ENCODE measurements at places on chromosomes 3 and 15.

DNA sequence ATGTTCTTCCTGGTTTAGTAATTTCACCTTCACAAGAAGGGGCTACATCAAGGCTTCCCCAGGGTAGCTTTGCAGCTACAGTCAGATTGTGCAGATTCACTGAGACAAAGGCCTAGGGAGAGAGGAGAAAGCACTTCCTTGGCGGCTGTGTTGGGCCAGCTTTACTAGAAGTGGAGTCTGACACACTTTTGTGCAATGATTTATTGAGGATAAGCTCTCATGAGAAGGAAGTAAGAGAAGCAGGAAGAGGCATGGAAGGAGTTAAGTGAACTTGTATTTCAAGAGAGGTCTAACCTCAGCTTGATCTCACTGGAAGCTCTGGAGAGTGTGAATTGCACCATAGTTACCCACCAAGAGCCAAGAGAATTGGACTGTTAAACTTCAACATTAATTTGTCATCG lies 78.9 kb downstream of the TGFBR2 start:
- no peak for DNase-seq

- DNase-seq = no peak
These were observed 25.7 kb downstream of the HMCES start for GRCh38 chr3:129304146-129304961.

GRCh38 chr15:65083262-65083701 lies 6.7 kb downstream of the KBTBD13 start:
- DNase-seq = peak; percentile 46

GRCh38 chr3:169841171-169841570 lies 28.5 kb upstream of the LRRC34 start:
- no peak for DNase-seq

DNA sequence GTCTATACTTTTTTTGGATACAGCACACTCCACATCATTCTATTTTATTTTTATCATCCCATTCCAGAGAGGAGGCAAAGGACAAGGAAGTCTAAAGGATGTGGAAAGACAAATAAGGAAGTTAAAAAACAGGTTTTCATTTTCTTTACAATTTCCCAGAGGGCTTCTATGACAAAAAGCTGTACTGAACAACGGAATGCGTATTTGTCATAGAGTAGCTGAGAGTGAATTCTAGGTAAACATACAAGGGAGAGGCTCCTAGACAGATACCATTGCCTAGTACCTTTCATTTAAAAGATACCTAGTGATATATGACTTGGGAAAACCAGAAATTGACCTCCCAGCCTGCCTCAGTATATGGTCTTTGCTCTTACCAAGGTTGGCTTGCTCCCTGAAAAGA lies 341.7 kb downstream of the FHIT start:
- DNase-seq = no peak

- no peak for DNase-seq
These were observed 68.9 kb downstream of the RNF13 start for GRCh38 chr3:149881879-149882278.

- DNase-seq = no peak
These were observed 86.0 kb upstream of the MFGE8 start for GRCh38 chr15:88998980-88999713.

DNA sequence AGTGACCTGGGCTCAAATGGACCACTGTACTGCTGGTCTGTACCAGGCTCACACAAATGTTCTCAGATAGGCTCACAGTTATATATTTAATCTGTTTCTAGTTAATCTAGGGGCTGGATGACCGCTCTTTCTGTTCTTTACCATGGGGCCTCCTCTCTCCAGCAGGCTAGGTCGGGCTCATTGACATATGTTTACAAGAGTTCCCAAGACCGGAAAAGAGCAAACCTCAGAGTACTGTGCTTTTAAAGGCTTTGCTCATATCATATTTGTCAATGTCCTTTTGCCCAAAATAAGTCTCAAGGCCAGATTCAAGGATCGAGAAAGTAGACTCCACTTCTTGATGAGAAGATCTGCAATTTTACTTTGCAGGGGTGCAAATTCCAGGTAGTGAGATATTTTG lies 348.0 kb upstream of the EPHA6 start:
- DNase-seq = no peak

DNA sequence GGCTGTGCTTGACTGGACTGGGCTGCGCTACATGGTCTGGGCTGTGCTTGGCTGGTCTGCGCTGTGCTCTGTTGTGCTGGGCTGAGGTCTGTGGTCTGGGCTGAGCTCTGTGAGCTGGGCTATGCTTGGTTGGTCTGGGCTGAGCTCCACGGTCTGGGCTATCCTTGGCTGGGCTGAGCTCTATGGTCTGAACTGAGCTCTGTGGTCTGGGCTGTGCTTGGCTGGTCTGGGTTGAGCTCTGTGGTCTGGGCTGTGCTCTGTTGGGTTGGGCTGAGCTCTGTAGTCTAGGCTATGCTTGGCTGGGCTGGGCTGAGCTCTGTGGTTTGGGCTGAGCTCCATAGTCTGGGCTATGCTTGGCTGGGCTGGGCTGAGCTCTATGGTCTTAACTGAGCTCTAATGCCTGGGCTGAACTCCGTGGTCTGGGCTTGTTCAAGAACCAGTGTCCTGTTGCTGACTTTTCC lies 92.0 kb downstream of the PLXNA1 start:
- no peak for DNase-seq

DNA sequence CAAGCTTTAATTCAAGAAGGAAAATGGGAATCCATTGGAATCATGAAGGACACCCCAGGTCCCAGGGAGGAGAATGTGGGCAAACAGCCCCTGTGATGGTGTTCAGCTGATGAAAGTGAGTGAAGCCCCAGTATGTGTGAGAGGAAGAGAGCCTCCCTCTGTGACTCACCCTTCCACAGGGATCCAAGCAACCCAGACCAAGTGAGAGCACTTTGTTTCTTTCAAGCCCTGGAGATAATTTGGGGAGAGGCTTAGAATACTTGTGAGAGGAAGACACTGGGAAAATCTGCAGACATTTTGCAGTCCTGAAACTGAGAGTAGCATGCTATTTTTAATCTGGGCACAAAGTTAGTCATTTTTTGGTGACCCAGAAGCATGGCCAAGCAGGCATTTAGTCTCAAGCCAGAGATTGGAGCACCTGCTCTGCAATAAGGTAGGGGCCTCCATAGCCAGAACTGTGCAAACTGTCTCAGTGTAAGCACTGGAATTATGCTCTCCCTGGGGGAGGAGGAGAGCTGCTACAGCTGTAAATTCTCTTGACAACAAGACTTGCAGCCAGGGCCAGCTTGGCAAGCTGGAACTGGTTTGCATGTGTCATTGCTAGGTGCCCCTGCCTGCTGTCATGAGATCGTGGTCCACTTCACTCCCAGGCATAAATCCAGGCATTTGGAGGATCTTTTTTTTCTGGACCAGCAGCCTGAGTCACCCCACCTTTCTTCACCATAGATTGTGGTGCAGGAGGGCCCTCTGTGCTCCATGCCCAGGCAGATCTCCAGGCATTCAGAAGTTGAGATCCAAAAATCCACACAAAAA lies 537.8 kb upstream of the DPPA4 start:
- DNase-seq = no peak

- no peak for DNase-seq
These were observed 104.8 kb upstream of the RAD18 start for GRCh38 chr3:9068051-9068450.

- no peak for DNase-seq
These were observed 88.4 kb downstream of the VGLL4 start for GRCh38 chr3:11555211-11555782.

- peak; percentile 38 for DNase-seq
These were observed 2.0 kb upstream of the RNF111 start for GRCh38 chr15:58985443-58985842.

GRCh38 chr3:138686771-138687221 lies 78.2 kb downstream of the FAIM start:
- no peak for DNase-seq

- DNase-seq = no peak
These were observed 58.8 kb upstream of the XCR1 start for GRCh38 chr3:46086083-46086437.
